Stimulated activated CD4-positive, alpha-beta T cell treated with anti-CD3 and anti-CD28 coated beads, Interleukin-2, amount 100 ng/mL, for 4 hours (primary cell): ENCODE measurements at places on chromosomes 2 and 18.
A peak's percentile ranks its signal among the peaks of the same experiment; 100 is the strongest.

- DNase-seq = peak; percentile 13
Measured at GRCh38 chr2:71545572-71546274, 92.4 kb downstream of the DYSF start.

GRCh38 chr2:218066926-218067515 lies 2.0 kb upstream of the RUFY4 start:
- DNase-seq = no peak

DNA sequence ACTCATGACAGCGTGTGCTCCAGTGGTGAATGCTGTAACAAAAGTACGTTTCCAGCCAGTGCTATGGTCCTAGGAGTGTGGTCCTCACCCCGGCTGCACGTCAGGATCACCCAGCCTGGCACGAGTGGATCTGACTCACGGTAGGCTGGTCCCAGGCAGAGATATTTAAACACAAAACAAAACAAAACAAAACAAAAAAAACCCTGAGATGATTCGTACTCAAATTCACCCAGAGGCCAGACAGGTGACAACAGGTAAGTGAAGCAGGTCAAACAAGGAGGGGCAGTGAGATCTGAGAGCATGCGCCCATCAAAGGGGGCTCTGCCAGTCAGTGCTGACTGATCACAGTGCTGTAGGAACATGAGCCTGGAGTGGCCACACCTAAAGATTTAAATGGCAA lies 43.2 kb downstream of the C2orf76 start:
- DNase-seq = no peak

DNA sequence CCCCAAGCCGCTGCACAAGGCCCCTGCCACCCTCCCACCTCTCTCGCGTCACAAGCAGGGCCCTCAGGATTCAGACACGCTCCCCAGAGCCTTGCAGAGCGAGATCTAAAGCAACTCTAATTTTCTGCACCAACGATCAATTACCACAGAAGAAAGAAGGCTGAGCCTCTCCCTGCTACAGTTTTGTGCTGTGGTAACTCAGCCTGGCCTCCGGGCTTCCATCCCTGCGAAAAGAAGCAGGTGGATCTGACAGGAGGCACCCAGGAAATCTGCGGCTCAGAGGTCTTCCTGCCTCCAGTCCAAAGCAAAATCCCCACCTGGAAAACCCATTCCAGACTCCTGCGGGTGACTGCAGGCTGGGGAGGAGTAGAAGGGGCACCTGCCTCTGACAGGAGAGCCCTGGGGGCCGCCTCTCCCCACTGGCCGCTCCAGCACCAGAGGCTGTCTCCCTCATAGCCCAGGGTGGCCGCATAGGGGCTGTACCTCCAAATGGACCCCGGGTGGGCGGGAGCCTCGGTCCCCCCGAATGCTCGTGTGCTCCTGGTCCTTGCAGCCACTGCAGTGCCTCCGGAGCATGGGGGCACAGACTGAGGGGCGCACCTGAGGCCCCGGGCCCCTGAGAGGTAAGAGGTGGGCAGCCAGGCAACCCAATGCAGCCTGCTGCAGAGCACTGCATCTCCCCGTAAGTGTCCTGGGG lies 31.0 kb downstream of the PXDN start:
- DNase-seq = no peak
